ENCODE measurements at places on chromosomes 3 and 15. TPM values are rescaled to one million over a fixed set of nuclear protein-coding genes. Genes with fewer than 3 reads are reported as not detected.
A peak's percentile ranks its signal among the peaks of the same experiment; 100 is the strongest.

GRCh38 chr15:99404454-99404853 is 153.2 kb downstream of the LRRC28 start:
- no peak for DNase-seq

DNA sequence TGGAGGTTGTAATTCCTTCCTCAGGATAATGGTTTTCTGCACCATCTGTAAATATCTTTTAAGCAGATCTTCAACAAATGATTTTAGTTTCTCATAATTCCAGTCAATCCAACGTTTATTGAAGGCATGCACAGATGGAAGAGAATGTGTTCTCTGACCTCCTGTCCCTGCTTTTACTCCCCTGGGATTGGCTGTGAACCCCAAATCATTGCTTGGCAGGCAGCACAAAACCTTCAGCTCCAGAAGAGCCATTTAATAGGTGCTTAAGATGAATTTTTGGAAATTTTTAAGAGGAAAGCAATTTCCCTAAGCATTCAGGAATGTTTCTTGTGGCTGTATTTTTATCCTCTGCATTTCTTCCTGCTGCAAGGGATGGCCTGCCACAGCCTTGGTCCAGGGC is 25.5 kb upstream of the THSD4 start:
- no peak for DNase-seq

DNA sequence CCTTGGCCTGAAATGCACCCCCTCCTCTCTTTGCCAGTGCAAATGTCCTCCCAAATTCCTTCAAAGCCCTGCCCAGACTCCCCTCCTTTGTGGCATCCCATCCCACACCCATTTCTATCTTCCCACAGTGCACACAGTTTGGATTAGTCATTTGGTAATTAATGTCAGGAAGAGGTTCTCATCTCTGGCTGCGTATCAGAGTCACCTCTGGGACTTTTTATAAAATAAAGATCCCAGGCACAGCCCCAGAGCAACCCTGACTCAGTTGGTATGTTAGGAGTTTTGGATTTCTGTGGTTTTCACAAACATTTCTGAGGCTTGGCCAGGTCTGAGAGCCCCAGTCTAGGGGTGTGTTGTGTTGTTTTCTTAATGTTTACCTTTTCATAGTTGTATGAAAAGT is 41.6 kb downstream of the C3orf20 start:
- no peak for DNase-seq

DNA sequence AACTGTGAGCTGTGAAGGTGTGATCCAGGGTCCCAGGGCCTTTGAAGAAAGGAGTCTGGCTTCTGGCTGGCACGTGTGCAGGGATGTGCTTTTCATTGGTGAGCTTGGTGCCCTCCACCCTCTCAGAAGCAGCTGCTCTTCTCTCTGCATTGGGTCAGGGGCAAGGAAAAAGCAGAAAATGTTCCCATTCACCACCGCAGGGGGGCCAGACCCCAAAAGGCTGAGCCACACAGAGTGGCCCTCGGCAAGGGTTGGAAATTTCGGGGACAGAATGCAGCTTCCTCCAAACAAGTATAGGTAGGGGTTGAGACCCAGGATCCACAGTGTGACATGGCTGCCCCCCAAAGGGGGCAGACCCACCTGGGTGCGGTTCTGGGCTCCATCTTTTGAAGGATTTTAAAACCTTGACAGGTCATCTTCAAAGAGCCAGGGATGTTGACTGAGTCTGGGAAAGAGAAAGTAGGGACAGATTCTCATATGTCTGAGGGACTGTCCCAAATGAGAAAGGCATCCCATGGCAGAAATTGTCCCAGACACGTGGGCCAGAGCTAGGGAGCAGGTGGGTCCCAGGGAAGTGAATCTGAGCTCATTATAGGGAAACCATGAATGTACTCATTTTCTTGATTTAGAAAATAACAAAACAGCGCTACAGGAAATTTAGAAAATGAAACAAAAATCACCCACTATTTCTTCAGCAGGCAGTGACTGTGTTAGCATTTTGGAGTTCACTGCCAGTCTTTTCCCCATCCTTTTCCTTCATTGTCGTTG is 2.7 kb downstream of the CSK start:
- no peak for DNase-seq

DNA sequence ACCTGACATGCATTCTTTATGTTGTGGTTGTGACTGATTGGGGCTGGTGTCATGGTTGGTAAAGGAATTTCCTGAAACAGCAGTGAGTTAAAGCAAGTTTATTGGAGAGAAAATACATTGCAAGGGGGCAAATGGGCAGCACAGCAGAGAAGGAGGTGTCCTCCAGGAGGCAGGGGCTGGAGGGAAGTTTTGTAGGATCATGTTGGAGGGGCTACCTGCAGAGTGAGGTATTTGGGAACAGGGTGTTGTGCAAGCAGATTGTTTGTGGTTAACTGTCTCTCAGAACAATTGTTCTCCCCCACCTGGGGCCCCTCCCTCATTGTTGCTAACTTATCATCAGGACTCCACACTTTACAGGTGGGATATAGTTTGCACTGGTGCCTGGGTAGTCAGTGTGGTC is 196.0 kb downstream of the NSUN3 start:
- DNase-seq, result no peak

GRCh38 chr3:109346770-109347295 is 9.5 kb upstream of the DPPA4 start:
- no peak for DNase-seq

DNA sequence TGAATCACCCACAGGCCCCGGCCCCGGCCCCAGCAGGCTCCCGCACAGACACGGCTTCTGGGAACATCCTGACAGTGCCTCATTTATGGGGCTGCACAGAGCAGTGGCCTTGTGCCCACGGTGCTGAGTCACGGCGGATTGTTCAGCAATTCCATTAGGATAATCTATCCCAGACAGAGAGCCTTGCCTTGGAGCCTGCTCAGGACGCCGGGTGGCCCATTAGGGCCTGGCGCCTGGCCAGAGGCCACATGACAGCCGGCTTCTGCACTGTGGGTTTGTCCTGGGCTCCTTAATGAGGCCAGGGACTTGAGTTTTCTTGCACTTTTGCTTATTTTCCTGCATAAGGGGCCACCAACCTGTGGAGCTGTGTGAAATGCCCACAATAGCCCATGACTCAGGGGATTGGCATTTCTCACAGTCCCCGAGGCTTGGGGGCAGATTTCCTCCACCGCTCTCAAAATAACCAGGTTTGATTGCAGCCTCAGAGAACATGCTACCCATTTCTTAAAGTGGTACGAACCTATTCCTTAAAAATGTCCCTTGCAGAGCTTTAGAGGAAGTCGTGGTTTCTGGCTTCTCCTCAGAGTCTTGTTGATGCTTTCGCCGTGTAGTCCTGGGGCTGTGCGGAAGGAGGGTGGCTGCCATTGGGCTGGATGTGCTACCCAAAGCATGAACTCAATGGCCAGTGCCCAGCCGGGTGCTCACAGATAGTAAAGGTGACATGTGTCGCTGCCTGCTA is 19.0 kb downstream of the SYNM start:
- DNase-seq, result peak; percentile 39

DNA sequence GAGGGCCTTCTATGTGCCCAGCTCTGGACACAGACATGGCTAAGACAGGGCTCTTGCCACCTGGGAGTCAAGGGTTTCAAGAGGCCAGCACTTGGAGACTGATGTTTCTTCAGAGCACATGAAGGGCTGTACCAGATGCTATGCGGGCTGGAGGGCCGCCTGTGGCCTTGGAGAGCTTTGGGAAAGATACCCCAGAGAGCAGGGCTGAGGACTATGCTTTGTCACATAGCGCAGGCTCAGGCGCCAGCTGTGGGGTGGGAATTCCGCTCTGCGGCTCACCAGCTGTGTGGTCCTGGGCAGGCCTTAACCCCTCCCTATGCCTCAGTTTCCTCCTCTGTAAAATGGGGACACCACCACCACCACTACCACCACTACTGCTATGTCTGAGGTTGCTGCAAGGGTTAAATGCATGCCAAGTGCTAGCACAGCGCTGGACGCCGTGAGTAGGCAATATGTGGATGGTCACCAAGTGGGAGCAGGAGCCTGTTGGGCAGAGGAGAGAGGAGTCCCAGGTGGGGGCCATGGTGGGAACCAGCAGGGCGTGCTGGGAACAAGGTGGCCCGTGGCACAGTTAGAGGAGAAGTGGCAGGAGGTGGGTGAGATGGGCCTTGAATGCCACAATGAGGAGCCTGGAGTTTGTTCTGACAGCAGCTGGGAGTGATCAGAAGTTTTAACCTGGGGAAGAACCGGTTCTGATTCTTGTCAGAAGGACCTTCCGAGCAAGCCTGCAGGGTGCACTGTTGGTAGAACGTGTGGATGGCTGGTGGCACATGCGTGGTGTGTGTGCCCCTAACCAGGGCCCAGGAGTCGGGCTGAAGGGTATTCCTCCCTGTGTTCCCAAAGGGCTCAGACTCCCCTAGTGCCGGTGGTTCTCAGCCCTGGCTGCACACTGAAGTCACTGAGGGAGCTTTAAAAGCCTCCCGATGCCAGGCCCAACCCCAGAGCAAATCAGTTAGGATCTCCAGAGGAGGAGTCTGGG is 41.7 kb downstream of the FEM1B start:
- DNase-seq, result no peak

GRCh38 chr3:61199843-61200242 is 51.4 kb downstream of the FHIT start:
- DNase-seq, result peak; percentile 24

GRCh38 chr3:13582366-13583250 is 33.7 kb downstream of the FBLN2 start:
- no peak for DNase-seq

DNA sequence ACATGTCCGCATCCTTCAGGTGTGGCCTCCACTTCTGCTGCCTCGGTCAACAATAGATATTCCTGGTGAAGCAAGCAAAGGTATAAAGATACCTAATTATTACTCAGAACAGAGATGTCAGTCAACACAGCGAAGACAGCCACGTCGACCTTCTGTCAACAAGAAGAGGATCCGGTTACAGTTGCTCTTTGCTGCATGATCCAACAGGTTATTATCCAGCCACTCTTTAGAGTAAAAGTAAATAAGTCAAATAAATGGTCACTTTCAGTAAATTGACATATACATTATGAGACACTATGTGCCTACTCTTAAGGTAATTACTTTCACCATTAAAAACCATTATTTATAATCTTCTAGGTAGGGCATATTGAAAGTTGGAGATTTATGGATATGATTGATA is 356.8 kb upstream of the ATP11B start:
- DNase-seq, result no peak

MEIS2 gene
- polyA plus RNA-seq, result 167 TPM

C15orf39 gene
- polyA plus RNA-seq, result 11.9 TPM

DZIP3 gene
- 35.4 TPM for polyA plus RNA-seq

KNG1 gene
- polyA plus RNA-seq, result 179 TPM

All from renal cortex interstitium (tissue), 15 donors.